M059J (cell line): ENCODE measurements at places on chromosomes 11 and 22.

DNA sequence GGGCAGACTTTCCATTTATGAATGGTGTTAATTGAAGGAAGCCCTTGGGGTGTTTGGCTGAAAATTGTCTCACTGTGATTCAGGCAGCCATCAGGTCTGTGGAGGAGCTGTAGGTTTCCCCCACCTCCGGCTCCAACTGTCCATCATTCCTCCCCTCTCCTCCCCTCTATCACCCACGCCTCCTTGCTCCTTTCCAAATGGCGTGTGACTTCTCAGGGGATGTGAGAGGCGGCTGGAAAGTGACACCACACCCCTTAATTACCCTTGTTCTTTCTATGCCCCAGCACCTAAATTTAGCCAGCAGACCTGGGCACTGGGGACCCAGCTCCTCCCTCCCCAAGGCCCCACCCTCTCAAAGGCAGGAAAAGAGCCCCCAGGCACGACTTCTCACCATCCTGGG lies 38.1 kb upstream of the SYT7 start:
- no peak for DNase-seq

GRCh38 chr11:30852091-30852490 lies 265.9 kb upstream of the MPPED2 start:
- DNase-seq = no peak

DNA sequence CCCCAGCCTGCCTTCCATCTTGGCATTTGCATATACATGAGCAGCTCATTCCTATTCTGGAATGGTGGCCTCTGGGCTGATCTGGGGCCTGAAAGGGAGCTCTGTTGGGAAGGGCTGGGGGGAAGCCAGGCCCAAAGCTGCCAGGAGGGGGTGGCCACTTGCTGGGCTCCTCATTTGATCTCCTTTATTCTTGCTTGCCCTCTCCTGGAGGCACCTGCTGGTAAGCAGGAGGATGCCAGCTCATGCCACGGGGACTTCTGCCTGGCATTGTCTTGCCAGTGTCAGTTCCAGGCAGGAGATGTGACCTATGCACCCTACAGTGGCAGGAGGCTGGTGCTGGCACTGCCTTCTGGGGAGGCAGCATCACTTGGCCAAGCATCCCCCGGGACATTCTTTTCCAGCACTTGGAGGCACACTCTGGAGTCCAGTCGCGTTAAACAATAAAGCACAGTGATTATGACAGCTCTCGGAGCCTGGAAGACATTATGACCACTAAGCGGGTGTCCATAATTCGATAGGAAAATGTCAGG lies 128.3 kb downstream of the NTM start:
- DNase-seq = no peak

- DNase-seq = peak; percentile 61
These were observed 30.9 kb upstream of the NAP1L4 start for GRCh38 chr11:3022982-3023381.

DNA sequence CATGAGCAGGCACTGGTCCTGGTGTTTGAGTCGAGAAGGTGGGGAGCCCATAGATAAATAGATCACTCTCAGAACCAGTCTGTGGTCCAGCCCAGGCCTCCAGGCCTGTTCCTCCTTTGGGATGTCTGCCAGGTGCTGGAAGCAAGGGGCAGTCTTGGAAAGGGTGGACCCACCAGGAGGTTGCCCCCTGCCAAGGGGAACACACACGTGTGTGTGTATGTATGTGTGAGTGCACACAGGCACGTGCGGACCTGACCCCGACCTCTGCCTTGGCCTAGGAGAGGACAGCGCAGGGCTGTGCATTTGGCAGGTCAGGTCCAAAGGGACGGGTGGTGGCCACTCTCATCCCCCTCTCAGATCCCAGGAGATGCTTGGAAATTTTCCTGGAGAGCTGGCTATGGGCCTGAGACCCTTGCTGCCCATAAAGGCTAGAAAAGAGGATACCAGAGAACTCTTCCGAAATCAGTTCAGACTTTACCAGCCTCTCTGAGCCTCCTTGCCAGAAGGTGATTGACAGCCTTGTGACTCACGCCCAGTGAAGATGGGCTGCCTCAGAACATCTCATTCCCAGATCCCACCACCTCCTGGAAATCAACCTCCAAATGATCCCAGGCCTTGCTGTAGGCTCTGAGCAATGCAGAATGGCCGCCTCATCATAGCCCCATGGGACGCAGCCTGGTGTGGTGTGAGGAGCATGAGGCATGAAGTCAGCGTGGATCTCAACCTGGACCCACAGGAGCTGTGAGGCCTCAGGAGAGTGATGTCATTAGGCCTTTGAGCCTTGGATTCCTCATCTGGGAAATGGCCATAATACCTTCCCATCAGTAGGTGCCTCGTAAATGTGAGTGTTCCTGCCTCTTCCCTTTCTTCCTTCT lies 24.0 kb upstream of the CREB3L1 start:
- DNase-seq = no peak

DNA sequence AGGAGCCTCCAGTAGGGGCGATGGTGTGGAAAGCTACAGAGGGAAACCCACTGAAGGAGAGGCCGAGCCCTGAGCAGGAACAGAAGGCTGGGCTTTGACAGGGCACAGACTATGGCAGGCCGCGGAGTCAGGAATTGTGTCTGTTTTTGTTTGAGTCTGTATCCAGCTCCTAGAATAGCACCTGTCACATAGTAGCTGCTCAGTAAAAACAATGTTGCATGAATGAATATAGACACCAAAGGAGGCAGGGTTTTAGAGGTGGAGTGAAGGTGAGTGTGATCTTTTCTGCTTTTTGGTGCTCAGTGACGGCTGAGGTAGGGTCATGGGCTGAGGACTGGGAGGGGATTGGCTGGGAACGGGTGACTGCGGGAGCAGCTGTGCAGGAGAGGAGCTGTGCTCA lies 18.5 kb upstream of the APOBEC3A start:
- DNase-seq = no peak

DNA sequence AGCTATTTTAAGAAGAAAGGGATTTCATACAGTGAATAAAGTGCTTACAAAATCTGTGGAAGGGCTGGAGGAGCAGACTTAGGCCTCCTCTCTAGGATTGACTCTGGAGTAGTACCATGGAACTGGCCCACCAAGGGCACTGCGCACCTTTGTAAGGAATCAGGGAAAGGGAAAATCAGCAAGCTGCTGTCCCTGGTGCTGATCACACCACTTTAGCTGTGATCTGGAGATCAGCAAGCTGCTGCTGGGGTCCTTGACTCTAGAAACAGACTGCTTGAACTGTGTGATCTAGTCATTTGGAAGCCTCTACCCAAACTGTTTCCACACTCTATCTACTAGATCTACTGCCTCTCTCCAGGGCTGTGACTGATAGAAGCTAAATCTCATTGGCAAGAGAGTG lies 18.4 kb upstream of the TECTA start:
- peak; percentile 8 for DNase-seq

GRCh38 chr22:40792451-40792850 lies 26.7 kb downstream of the SLC25A17 start:
- DNase-seq = no peak

DNA sequence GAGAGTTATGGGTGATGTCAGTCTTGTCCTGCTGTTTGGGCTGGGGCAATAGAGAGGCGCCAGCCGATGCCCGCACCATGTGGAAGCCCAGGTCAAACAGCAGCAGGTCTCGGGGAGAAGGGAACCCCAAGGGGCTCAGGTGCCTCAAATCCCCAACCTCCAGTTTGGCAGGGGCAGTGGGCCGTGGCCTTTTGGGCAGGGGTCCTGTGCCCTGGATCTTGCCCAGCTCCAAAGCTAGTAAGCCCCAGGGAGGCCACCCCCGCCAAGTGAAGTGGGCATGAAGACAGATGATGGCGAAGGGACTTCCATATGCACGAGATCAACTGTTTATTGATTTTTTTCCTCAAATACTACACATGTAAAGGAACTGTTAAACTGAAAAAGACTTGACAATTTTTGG lies 12.4 kb upstream of the ARFGAP3 start:
- DNase-seq = no peak

GRCh38 chr11:132171031-132171430 lies 800.6 kb downstream of the NTM start:
- DNase-seq = no peak

DNA sequence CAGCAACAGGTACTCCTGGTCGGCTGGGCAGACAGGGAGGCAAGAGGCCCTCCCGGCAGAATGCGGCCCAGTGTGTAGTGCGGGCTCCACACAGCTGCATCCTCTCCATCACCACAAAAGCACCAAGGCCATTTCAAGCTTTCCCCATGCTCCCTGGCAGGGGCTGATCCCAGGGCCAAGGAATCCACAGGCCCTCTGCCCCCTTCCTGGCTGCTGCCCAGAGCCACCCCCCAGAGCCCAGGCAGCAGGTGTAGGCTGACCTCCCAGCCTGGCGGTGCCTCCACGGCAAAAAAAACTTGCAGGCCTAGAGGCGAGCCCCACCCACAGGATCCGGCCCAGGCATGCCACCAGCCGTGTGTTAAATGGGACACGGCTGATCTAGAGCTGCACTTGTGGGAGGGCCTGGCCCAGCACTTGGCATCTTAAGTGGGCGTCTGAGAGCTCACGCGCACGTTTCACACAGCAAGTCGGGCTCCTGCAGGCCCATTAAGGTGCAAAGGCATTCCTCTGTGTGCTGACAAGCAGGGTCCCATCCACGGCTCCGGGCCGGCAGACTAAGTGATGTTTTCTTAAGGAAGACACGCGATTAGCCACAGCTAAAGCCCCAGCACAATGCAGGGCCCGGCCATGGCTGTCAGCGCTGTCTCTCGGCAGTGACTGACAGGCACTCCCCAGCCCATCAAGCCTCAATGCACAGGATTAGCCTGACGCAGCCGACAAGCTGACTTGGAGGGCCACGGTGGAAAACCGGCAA lies 19.8 kb upstream of the GNB1L start:
- DNase-seq = no peak

DNA sequence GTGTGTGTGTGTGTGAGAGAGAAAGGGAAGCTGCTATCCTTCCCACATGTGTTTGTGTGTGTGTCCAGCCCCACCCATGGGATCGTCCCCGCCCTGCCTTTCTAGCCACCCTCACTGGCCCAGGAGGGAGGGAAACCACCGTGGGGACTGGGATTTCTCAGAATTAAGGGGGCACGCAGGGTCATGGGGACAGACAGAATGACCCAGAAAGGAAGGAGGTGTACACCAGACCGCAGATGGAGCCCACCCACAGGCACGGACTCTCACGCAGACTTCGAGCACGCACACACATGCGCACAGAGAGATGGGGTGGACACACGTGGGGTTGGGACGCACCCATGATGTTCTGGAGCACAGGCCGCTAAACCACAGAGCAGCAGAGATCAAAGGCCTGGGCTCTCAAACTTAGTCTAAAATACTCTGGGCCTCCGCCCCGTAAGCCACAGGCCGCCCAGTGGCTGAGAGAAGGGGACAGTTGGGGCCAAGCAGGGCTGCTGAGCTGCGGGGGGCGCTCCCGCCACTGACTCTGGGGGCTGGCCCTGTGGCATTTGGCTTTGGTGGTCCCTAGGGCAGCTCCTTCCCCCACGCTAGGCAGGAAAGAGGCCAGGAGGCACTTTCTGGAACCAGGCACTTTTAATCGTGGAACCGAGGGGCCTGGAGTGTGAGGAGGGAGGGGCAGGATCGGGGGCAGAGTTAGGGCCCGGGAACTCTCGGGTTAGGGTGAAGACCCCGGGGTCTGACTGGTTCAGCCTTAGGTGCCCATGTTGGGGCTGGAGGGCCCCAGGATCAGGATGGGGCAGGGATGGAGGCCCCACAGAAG lies 1.5 kb downstream of the IFITM5 start:
- DNase-seq = no peak

- no peak for DNase-seq
These were observed 24.8 kb downstream of the DCUN1D5 start for GRCh38 chr11:103067118-103067517.

DNA sequence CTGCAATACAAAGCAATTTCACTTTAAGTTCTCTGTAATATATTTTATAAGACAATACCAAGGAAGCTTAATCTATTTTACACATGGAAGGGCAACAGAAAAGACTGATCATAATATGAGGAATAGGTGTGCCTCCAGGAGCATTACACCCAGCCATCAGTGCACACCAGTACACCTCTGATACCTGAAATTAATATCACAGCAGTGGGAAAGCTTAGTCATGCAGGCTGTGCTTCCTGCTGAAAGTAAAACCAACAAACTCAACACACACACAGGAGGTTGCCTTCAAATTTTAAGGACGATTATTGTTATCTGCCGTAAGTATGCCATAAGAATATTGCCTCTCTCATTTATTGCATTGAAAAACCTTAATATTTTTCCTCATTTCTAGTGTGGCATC lies 1119.1 kb upstream of the TENM4 start:
- no peak for DNase-seq

- peak; percentile 74 for DNase-seq
These were observed 79.9 kb upstream of the RAB1B start for GRCh38 chr11:66188580-66188979.

GRCh38 chr11:106670069-106670468 lies 348.2 kb downstream of the GUCY1A2 start:
- peak; percentile 28 for DNase-seq

DNA sequence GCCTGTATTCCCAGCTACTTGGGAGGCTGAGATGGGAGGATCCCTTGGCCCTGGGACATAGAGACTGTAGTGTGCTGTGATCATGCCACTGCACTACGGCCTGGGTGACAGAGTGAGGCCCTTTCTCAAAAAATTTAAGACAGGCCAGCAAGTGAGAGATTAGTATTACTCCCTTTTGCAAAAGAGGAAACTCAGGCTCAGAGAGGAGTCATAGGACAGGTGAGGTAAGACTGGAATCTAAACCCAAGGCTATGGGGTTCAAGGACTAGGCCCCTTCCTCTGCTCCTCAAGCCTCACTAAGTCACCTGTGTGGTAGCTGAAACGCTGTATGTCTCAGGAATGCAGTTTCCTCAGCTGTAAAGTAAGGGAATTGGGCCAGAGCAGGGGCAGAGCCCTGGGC lies 1.6 kb upstream of the P2RY2 start:
- no peak for DNase-seq
